SHP77 treated with DMSO at 0.1 percent for 48 hours (cell line): ENCODE measurements at places on chromosomes 1 and 21.
A peak's percentile ranks its signal among the peaks of the same experiment; 100 is the strongest.

GRCh38 chr1:226884116-226884625, 13.8 kb downstream of the PSEN2 start:
- DNase-seq = no peak

DNA sequence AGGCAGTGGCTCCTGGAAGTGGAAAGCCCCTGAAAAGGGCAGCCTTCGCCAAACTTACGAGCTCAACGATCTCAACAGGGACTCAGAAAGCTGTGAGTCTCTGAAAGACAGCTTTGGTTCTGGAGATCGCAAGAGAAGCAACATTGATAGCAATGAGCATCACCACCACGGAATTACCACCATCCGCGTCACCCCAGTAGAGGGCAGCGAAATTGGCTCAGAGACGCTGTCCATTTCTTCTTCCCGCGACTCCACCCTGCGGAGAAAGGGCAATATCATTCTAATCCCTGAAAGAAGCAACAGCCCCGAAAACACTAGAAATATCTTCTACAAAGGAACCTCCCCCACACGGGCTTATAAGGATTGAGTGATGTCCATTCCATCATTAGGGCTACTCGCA, 42.4 kb downstream of the PLPPR4 start:
- DNase-seq = no peak

DNA sequence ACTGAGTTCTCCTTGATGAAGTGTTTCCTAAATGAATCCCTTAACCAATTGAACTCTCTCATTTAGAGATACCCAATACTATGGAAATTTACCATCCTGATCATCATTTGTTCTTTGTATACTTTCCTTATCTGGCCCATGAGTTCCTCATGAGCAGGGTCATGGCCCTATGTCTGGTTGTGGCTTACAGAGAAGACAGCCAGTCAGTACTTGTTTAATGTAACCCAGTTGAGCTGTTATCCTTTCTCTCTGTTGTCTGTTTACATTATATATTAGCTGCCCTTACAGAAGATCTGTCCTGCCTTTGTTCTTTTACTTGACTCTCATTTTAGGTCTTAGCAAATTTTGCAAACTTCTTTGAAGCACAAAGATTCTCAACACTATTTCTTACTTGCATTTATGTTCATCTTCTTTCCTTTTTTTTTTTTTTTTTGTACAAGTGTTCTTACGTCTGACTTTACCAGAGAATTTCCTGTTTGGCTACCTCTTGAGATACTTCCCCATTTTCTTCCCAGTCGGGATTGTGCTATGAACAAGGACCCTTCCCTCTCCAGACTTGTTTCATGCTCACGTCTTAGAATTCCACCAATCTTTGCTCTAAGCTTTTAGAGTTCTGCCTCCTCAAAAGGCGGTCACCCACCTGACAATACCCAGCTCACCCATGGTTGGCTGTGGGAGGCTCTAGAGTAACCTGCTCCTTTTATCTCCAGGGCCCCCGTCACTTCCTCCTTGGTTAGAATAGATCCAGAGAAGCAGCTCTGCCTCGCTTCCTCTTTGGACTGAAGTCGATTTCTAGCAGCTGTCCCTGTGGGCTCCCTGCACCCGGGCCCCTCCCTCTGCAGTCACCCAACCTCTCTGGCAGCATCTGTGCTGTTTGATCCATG, 53.6 kb upstream of the RUNX1 start:
- DNase-seq = no peak

- no peak for DNase-seq
Measured at GRCh38 chr1:9151328-9151860, 22.5 kb upstream of the GPR157 start.

DNA sequence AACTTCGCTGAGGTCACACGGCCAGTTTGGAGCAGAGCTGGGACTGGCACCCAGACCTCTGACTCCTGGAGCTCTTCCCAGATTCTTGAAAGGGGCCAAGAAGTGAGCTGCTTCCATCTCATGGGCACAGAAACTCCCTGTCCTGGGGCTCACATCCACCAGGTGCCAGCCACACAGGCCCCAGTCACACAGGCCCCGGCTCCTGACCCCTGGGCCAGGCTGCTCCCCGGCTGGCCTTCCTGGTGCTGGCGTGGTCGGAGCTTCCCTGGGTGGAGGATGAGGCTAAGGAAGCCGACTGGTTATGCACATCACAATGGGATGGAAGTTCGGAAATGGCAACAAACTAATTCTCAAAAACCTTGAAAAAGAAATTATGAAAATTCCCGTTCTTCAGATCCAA, 3.0 kb upstream of the GABRD start:
- DNase-seq = no peak

GRCh38 chr21:44766818-44767354, 34.7 kb downstream of the UBE2G2 start:
- DNase-seq = no peak

GRCh38 chr1:109640285-109640865, 15.5 kb upstream of the GSTM4 start:
- DNase-seq = peak; percentile 20
